ENCODE measurements at places on chromosomes 2 and 18.

DNA sequence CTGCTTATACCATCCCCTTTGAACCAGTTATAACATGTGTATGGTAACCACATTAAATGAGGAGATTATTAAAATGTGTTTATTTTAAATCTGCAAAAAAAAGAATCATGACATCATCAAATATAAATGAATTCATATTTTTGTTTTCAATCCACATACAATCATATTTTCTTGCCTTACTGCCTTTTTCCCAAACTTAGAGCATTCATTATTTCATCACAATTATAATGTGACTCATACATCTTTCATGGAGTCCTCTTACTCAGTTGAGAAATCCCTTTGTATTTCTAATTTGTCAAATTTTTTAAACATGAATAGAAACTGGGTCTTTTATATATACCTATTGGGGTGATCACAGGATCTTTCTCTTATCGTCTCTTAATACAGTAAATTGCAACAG, 909.6 kb downstream of the DSC3 start:
- no peak for DNase-seq

GRCh38 chr18:23827681-23828080, 138.4 kb downstream of the LAMA3 start:
- no peak for DNase-seq

GRCh38 chr18:36153203-36153602, 23.5 kb downstream of the ELP2 start:
- DNase-seq: no peak

- no peak for DNase-seq
These were observed 1276.1 kb upstream of the FAM98A start for GRCh38 chr2:34875091-34875745.

DNA sequence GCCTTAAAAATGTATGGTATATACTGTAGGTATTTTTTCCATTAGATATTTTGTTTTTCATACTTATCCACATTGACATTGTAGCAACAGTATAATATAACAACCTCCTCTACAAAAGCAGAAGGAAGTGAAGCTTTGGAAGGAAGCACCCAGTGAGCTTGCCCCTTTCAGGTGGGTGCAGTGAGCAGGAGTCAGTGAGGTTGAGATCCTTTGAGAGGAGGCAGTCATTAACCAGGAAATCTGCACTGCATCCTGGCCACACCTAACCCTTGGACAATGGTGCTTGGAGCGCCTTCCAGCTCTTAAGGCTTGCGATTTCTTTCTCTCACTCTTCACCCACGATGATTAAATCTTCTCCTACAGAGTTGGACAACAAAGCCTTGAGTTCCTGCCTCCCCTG, 13.9 kb downstream of the IL37 start:
- no peak for DNase-seq

GRCh38 chr18:3985664-3986063, 469.4 kb downstream of the DLGAP1 start:
- no peak for DNase-seq

- DNase-seq: no peak
These were observed 24.1 kb upstream of the ACVR1 start for GRCh38 chr2:157900203-157900602.

- DNase-seq: no peak
These were observed 2.2 kb downstream of the RND3 start for GRCh38 chr2:150485114-150485870.

DNA sequence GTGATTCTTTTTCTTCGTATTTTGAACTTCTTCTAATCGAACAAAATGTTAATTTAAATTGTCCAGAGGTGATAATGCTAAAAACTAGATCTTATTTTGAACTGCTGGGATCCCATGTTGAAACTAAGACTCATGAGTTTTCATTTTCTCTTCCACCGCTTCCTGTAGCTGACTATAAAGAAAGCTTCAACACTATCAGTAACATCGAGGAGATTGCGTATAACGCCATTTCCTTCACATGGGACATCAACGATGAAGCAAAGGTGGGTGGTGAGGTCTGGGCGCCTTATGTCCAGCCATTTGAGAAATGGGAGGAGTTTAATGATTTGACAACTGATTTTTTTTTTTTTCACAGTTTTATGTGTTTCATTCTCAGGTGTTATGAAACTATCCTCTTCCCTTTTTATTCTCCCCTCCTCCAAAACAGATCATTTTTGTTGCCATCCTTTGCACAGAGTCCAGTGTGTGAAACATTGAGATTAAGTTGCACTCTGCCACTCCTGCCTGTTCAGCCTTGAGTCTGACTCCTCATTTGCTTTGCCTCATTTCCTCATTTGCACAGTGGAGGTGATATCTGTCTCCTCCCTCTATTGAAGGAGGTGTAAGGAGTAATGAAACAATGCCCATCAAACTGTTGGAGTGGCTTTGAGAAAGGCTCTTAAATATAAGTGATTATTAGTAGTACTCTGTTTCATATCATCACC, 13.8 kb downstream of the GRHL1 start:
- DNase-seq: no peak

DNA sequence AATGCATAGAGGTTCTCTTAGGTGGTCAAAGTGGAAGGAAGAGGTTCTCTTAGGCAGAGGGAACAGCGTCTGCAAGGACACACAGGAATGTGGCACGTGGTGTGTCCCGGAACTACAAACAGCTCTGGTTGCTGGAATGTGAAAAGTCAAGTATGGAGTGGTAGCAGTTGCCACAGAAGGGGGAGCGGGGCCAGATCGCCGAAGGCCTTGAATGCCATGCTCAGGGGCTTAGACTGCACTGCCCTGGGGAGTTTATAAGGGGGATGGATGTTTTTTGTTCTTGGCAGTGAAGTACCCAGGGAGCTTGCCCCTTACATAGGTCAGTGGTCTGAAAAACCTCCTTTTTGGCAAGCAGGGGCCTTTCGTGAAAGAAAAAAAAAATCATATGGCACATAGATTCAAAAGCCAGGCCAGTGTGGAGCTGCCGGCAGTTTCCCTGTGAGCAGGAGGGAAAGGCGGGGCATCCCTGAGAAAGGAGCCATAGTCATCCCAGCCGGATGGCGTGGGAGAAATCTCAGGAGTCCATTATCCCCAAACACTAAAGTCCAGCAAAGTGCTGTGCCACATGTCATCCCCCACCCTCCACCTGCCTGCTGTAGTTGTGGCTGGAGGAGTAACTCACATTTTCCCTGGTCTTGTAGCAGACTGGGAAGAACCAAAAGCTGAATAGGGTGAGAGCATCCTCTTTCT, 45.4 kb downstream of the GORASP2 start:
- DNase-seq: no peak

Measured in stimulated activated CD4-positive, alpha-beta T cell treated with anti-CD3 and anti-CD28 coated beads, Interleukin-15, amount 100 ng/mL, for 1 hour (primary cell).